ENCODE measurements at places on chromosomes 16 and 17. TPM values are rescaled to one million over a fixed set of nuclear protein-coding genes. Genes with fewer than 3 reads are reported as not detected.

DNA sequence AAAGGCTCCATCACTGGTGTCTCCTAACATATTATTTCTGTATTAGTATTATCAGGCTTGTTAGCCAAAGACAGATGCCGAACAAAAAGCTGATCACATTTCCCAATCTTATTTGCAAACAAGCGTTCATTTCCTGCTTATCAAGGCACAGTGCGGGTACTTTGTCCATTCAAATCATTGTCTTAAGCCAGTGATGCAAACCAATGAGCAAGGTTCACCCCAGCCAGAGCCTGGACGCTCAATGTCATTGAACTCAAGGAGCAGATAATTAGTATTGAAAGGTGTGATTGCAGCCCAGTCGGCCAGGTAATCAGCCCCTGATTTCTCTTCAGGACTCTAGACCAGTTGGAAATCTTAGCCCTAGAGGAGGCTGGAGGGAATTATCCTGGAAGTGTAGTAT, 20.4 kb upstream of the SOX9 start:
- no peaks in the 10 kb centered on the region for H3K27me3 ChIP-seq
- H3K36me3 ChIP-seq, result no peaks in the 10 kb centered on the region
- no peak for DNase-seq
- no peak overlapping the region for H3K27ac ChIP-seq
- no peak overlapping the region for H3K4me3 ChIP-seq

- no peak overlapping the region for H3K27ac ChIP-seq
- no peak overlapping the region for H3K4me3 ChIP-seq
- no peak for DNase-seq
- no peaks in the 10 kb centered on the region for H3K36me3 ChIP-seq
- H3K4me1 ChIP-seq, result no peaks in the 10 kb centered on the region
- H3K27me3 ChIP-seq, result peaks cover 9% of the 10 kb centered on the region
These were observed 402.7 kb upstream of the TNRC6C start for GRCh38 chr17:77555741-77556291.

DNA sequence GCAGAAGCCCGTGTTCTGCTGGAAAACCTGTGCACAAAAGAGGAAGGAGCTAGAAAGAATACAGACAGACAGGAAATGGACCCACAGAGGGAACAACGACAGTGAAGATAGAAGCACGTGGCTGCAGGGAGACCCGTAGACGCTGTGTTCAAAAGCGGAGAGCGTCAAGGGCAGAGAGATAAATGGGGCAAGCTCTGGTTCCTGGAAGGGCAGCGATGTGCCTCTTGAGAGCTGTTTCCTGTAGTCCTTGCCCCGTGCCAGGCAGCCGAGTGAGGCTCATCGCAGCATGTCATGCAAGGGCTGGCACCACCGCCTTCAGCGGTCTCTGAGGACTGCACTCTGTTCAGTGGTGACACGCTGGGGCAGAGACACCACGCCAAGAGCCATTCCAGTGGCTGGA, 43.6 kb upstream of the CACNG5 start:
- H3K27ac ChIP-seq, result no peak overlapping the region
- H3K4me3 ChIP-seq, result no peak overlapping the region
- H3K4me1 ChIP-seq, result peaks cover 11% of the 10 kb centered on the region
- H3K36me3 ChIP-seq, result no peaks in the 10 kb centered on the region
- no peaks in the 10 kb centered on the region for H3K27me3 ChIP-seq
- no peak for DNase-seq

GRCh38 chr17:40427002-40427491, 9.4 kb upstream of the TOP2A start:
- no peaks in the 10 kb centered on the region for H3K27me3 ChIP-seq
- H3K27ac ChIP-seq, result no peak overlapping the region
- no peak for DNase-seq
- H3K4me1 ChIP-seq, result peaks cover 5% of the 10 kb centered on the region
- H3K36me3 ChIP-seq, result no peaks in the 10 kb centered on the region

Gene HNF1B
- 25.2 TPM for total RNA-seq

Gene RAB26
- total RNA-seq, result 0.73 TPM

Gene SCARF1
- 33.0 TPM for total RNA-seq

Data from left lung (tissue), 14 donors.